Left ventricle myocardium superior (tissue), 1 donor: ENCODE measurements at places on chromosomes 6 and 20.

- no peak for DNase-seq
Observed at GRCh38 chr6:51613558-51613957, 473.9 kb downstream of the PKHD1 start.

DNA sequence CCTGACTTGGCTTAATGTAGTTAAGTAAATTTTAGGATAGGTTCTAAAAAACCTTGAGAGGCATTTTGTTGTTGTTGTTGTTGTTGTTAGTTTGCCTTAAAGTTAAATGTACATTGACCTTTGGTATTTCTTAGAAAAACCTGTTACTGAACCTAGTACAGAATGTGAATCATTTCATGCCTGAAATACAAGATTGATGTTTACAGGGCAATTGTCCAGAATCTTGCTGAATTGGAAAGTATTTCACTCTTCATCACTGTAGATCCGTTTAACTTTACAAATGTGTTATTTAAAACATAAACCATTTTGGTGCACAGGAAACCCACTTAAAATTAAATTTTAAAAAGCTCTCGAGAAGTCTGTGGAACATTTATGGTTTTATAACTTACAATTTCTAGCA lies 75.0 kb downstream of the CEP57L1 start:
- no peak for DNase-seq

DNA sequence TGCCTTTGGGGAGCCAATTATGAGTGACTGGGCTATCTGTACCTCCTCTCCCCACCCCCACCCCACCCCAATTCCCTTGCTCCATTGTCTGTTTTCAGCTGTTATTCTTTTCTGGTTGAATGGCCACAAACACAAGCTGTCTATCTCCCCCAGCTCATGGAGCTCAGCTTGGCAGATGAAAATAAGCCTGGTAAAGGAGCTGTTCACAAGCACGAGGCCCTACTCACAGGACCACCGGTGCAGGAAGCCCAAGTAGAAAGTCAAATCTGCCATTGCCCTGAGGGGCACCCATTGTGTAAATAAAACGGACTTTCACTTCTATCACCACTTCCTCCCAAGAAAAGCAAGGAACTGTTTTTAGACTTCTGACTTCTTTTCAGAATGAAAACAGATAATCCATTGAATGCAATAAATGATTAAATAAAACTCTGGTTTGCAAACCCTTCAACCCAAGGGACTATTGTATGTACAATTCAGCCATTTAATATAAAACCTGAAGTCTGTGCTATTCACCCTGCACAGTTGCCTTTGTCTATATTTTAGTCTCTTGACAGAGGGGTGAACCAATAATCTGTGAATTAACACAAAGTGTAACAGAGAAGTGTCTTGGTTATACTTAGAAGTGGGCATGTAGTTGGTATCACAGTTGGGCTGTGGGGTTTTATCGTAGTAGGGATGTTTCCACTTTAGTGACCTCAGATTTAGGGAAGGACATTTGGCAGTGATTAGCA lies 27.7 kb downstream of the RIPOR2 start:
- no peak for DNase-seq

DNA sequence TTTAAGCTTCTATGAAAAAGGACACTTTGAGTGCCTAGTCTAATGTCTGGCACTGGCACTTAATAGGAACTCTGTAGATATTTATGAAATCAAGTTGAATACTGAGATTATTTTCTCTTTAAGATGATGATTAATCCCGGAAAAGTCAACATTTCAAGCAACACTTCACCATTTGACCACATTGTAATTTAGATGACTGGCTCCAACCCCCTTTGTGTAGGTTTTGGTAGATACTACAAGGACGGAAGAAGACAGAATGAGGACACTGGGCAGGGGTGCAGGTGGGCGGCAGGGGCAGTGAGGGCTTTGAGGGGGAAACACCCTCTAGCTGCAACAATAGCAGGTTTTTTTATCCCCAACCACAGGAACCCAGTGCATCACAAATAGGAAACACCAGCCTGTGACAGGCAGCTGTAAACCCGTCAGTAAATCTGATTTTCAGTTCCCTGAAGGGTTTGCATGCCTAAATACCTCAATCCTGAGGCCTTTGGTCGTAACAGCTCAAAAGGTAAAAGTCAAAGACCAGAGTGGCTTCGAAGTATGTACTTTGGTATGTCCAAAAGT lies 4.6 kb downstream of the DTNBP1 start:
- no peak for DNase-seq

- DNase-seq = no peak
Observed at GRCh38 chr6:43990627-43991619, 136.3 kb downstream of the MRPL14 start.

DNA sequence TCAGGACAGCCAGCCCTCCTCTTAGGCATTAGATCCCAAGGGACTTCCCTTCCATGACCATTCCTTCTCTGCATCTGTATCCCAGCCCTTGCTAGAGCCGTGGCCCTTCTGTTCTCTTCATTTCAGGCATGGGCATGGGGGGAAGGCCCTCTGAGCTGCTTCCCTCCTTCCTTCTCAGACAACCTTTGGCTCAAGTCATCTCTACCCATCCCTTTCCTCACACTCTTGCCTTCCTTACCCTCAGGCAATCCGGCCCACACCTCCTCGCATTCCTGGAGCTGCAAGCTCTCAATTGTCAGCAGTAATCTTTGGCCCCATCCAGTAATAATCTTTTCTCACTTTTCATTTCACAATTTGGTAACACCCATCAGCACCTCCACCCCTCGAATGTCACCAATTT lies 426.9 kb upstream of the JARID2 start:
- DNase-seq = no peak

DNA sequence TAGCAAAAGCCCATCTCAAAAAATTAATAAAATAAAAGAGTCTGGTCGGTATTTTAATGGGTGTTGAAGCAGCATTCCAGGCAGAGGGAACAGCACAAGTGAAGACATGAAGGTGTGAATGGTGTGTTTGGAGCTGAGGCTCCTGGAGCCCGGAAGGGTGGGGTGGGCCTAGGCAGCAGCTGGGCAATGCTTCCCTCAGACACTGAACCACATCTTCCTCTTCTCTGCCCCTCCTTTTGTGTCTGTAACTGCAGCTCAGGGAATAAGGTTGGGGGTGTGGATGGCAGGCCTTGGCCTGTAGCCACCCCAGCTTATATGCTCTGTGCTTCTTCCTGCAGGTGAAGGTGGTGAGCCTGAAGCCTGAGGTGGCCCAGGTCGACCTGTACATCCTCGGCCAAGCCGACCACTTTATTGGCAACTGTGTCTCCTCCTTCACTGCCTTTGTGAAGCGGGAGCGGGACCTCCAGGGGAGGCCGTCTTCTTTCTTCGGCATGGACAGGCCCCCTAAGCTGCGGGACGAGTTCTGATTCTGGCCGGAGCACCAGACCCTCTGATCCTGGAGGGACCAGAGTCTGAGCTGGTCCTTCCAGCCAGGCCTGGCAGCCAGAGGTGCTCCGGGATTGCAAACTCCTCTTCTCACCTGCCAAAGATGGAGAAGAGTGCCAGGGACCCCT lies 26.6 kb downstream of the POFUT1 start:
- no peak for DNase-seq

DNA sequence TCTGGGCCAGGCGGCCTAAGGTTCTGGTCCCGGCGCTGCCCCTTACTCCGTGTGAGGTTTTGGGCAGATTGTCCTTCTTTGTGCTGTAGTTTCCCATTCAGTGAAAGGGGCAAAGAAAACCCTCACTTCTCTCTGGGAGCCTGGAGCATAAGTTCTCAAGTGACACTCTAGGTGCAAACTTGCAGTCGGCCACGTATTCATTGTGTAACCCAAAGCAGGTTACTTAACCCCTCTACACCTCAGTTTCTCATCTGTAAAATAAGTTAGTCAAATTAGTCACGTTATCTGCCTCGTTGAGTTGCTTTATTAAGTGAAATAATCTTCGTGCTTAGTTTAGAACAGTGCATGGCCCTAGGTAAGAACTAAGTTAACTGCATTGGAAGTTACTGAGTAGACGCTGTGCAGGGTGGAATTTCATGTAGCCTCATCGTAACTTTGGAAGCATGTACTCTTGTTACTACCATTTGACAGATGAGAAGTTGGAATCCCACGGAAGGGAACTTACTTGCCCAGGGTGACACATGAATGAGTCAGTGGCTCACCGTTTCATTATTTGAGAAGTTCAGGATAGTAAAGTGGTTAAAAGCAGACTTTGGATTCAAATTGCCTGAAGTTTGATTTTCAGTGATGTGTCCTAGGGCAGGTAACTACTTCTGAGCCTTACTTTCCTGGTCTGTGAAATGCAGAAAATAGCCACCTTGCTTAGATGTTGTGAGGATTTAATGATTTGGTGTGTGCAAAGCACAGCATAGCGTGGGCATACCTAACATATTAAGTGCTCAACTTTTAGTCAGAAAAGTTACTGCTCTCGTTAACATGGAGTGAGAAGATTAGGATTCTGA lies 556 bp upstream of the MROH8 start:
- no peak for DNase-seq

DNA sequence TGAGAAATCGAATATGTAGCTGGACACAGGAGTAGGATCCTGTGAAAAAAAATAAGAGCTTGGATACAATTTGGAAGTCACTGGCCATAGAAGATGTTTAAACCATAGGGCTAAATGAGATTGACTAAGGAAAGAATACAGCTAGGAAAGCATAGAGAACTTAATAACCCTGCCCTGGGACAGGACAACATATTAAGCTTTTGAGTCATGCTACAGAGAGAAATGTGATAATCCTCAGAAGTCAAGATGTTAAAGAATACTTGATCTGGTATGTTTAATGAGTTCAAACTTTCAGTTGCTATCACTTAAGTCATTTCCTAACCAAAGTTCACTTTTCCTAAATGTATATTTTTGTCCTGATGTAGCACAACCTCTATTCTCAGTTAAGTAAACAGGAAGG lies 154.6 kb upstream of the TSHZ2 start:
- no peak for DNase-seq

DNA sequence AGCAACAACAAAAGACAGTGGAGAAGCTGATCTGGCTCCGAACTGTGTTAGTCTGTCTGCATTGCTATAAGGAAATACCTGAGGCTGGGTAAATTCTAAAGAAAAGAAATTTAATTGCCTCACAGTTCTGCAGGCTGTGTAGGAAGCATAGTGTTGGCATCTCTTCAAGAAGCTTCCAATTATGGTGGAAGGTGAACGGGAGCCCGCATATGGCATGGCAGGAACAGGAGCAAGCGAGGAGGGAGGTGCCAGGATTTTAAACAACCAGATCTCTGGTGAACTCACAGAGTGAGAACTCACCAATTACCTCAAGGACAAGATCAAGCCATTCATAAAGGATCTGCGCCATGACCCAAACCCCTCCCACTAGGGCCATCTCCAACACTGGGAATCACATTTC lies 293.5 kb downstream of the SMOC2 start:
- no peak for DNase-seq

DNA sequence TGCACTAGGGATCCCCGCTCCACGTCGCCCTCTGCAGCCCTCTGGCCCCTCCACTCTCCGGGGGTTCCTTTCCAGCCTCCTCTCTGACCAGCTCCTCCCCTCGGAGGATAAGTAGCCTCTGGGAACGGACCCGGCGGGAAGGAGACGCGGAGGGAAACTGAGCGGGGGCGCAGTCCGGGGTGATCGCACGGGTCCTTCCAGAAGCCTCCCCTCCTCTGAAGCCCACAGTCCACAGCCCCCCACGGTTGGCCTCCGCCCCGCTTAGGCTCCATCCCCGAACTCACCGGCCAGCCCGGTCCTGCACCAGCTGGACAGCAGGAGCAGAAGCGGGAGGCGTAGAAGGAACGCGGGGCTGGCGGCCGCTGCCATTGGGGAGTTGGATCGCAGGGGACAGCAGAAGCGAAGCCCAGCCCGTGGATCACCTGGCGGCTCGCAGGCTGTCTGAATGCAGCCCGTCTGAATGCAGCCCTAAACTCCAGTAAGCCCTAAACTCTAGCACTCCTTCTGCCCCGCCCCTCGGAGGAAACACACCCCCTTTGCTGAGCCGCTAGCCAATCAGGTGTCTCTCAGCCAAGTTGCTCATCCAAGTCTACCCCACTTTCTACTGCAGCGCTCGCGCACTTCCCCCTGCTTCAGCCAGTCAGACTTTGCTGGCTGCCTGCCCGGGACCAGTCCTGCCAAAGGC lies at the start of gene RAET1G:
Gene RAET1G, minus strand, starts transcription at position 480 of the 685 bp plus-strand sequence. Its CDS starts 111 bp downstream, at position 369.
- DNase-seq = peak; percentile 92

DNA sequence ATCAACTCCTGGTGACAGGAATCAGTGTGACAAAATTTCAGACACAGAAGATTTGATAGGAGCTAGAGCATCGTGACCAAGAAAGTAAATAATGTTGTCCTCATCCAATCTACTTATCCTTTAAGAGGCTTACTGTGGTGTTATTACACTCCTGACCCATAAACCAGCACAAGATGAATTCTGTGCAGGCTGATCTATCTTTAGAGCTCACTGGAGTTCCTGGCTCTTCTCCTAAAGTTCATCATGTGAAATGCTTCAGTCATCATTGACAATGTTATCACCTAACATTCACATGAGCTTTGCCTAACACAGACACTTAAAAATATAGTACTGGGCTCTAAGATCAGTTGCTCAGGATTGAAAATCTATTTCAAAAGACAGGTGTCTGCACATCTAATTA lies 271.0 kb upstream of the HSF2 start:
- DNase-seq = no peak

GRCh38 chr6:6522709-6523108 lies 65.8 kb upstream of the LY86 start:
- DNase-seq = no peak

DNA sequence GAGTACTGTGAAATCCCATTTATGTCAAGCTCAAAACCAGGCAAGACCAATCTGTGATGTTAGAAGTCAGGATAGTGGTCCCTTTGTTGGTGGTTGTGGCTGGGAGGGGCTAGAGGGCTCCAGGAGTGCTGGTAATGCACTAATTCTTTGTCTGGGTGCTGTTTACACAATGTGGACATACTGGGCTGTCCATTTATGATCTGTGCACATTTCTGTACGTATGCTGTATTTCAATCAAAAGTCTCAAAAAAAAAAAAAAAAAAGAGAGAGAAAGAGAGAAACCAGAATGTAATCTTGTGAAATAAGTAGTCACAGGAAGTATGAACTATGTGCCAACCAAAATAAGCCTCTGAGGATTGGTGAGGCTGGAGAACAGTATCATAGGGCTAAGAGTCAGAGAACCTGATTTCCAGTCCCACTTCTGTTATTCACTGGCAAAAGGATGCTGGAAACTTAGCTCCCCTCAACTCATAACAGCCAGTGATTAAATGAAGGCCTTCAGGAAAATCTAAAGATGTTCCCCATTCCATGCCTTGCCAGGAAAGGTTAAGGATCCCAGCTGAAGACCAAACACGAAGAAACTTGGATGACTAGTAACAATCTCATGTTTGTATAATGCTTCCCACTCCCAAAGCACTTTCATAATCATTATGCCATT lies 19.6 kb upstream of the TRAM2 start:
- no peak for DNase-seq

DNA sequence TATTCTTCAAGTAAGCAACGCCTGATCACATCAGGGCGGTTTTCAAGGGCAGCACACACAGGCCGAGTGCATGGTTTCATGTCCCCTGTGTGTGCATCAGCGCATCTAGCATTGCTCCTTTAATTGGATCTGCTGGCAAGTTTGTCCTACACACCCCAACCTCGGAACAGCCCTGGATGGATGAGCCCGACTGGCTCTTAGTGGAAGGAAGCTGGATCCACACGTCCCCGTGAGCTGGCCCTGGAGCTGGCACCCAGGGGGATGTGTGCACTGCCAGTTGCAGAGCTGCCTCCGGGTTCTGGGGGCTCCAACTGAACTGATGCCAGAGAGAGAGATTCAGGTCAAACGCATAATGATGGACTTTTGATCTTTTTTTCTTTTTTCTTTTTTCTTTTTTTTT lies 39.2 kb upstream of the QKI start:
- DNase-seq = no peak
